ENCODE measurements at places on chromosomes 1 and 21.

- DNase-seq, result no peak
Observed at GRCh38 chr1:184427722-184428121, 40.9 kb downstream of the C1orf21 start.

GRCh38 chr1:160169553-160170399, 18.4 kb downstream of the ATP1A4 start:
- DNase-seq, result no peak

- DNase-seq, result no peak
Observed at GRCh38 chr1:203135636-203136305, 8.2 kb downstream of the ADORA1 start.

GRCh38 chr21:41852929-41853320, 26.2 kb downstream of the PRDM15 start:
- DNase-seq, result no peak

- no peak for DNase-seq
Observed at GRCh38 chr1:163145435-163145834, 57.3 kb downstream of the RGS5 start.

- no peak for DNase-seq
Observed at GRCh38 chr1:112546076-112546475, 37.3 kb downstream of the WNT2B start.

DNA sequence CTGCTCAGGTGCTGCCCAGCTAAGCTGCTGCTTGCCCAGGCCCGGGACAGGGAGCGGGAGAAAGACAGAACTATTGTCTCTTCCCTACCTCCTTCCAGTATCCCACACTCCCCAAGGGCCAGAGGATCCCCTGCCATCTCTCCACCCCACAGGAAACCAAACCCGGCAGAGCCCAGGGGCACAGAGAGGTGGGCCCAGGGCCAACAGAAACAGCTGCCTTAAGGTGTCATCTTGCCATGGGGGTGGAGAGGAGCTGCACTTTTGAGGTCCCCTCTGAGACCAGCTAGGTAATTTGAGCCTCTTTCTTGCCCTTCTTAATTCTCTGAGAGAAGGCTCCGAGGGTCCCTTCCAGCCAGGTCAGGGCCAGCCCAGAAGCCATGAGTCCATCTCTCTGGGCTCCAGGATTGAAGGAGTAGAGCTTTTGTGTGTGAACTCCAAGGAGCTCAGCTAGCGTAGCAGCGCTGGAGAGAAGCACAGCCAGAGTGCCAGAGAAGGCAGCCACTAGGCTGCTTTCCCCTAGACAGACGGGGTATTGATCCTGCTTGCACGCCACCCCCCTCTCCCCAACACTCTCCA, 9.7 kb upstream of the GPR61 start:
- no peak for DNase-seq

DNA sequence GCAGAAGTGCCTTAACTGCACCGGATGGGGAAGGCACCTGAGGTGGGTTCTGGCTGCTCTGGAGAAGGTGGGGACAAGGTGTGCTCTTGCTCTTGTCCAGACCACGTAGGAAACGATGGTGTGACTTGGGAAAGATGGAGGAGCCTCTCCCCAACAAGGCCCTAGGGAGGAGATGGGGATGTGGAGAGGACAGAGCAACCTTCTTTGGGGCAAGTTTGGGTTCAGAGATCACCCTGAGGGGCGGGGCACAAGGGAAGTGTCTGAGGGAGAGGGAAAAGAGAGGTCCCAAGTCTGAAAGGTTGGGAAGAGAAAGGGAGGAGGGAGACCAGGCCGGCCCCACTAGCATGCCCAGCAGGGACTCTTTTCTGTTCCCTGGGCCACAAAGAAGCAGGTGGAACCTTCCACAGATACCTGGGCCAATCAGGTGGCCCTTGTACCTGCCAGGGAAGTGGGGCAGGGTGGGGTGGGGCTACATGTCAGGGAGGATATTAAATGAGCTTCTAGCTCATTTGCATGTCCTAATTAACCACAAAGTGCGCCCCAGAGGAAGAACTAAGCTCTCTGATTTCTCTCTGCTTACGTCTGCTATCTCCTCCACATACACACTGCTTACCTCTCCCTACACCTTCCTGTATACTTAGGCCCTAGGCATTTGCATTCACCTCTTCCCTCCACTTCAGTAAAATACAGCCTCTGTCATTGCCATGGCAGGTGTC, 15.9 kb downstream of the INKA2 start:
- DNase-seq, result no peak

GRCh38 chr1:64269558-64269884, 66.1 kb downstream of the UBE2U start:
- DNase-seq, result no peak

GRCh38 chr1:180003026-180003695, 48.6 kb downstream of the CEP350 start:
- no peak for DNase-seq

- no peak for DNase-seq
Observed at GRCh38 chr1:161933592-161934588, 89.8 kb downstream of the OLFML2B start.

DNA sequence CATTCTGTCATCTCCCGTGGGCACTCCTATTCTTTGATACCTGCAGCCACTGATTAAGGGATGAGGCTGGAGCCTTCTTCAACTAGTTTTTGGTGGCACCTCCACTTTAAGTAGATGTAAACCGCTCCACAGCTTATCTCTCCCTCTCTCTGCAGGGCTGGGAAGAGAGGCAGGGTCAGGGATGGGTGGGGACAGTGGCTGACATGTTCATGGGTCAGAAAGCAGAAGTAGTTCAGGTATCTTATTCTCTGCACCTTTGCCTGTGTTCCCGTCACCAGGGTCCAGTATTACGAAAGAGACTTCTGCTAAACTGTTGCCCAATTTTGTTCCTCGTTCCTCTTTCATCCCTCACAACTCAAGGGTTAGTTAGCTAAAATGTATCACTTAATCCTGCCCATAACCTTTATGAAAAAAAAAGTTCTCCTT, 51.7 kb upstream of the EDEM3 start:
- no peak for DNase-seq

DNA sequence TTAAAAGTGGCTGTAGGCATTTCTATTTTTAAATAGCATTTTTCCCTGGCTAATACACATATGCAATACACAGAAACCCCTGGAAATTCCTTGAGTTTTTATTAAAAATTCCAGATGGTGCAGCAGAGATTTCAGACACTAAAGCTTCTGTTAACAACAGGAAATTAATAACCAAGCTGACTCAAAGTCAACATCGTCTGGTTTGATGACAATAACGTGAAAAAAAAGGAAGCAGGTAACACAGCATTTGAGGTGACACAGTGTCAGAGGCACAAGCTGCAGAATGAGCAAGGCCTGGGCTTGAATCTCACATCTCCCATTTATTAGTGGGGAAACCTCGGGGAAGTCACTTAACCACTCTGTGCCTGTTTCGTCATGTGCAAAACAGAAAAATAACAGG, 64.6 kb upstream of the GJB5 start:
- no peak for DNase-seq
